Heart left ventricle (tissue), 16 donors: ENCODE measurements at places on chromosomes 13 and 19.

DNA sequence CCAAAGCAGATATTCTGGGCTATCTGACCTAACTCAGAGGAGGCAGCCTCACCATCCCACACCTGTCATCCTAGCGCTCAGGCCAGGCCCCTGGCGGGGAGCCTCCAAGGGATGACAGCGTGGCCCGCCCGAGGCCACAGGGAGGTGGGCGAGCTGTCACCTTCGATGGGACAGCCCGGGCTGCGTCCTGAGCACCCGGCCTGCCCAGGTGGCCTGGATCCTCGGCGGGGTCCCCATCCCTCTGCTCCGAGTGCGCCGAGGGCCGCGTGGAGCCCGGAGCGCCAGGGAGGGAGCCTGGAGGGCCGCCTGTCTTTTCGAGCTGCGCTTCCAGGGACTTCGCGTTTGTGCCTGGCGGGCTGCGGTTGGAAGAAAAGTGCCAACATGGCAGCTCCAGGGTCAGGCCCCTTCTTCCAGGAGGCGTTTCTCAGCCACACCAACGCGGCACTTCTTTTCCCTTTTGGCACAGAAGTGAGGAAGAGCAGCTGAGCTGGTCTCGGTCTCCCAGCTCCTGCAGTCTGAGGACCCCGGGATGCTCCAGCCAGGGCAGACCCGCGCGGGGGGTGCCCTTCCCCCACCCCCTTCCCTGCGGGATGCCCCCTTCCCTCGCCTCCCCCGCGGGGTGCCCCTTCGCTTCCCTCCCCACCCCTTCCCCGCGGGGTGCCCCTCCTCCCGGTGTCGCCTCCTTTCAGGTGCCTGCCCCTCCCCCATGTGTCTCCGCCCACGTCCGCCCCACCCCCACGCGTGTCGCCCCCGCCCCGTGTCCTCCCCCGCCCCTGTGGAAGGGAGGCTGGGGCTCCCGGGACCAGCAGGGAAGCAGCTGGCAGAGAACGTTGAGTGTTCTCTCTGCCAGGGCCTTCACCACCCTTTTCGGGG lies 42.3 kb downstream of the GJA3 start:
- peak; percentile 82 for DNase-seq

- DNase-seq: peak; percentile 41
These were observed 65.6 kb downstream of the MCF2L start for GRCh38 chr13:113034451-113035212.

GRCh38 chr13:45295536-45295935 lies 45.4 kb downstream of the TPT1 start:
- DNase-seq: no peak

GRCh38 chr19:2867025-2867991 lies at the start of gene ZNF556:
Gene ZNF556 (plus strand): TSS chr19:2867335. CDS start chr19:2867422, 87 bp downstream.
- no peak for DNase-seq

DNA sequence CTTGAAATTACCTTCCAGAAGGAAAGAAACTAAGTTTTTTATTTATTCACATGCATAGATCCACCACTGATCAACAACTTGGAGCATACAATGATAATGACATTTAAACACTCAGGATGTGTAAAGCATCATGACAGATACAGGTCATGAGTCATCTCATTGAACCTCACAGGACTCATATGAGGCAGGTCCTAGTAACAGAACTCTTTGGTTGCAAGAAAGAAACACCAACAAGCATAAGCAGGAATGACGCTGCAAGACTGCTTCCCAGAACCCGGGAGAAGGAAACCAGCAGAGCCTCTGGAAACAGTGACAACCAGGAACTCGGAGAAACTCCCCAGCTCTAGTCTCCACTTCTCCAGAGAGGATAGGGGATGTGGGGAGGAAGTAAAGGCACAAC lies 60.8 kb upstream of the IPO5 start:
- no peak for DNase-seq

- no peak for DNase-seq
These were observed 233.8 kb upstream of the EDNRB start for GRCh38 chr13:78152415-78152814.

- peak; percentile 76 for DNase-seq
These were observed 2.6 kb upstream of the MCEMP1 start for GRCh38 chr19:7674010-7675005.

- DNase-seq: no peak
These were observed 2.1 kb upstream of the SIGLEC8 start for GRCh38 chr19:51460164-51460992.

GRCh38 chr13:93903909-93904308 lies 575.6 kb downstream of the DCT start:
- DNase-seq: no peak

DNA sequence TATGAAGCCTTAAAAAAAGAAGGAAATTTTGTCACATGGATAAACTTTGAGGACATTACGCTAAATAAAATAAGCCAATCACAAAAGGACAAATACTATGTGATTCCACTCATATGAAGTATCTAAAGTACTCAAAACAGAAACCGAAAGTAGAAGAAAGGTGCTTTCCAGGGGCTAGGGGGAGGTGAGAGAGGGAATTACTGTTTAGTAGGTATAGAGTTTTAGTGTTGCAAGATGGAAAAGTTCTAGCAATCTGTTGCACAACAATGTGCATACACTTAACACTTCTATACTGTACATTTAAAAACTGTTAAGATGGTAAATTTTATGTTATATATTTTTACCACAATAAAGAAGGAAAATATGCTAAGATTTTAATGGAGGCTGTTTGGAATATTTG lies 83.0 kb downstream of the POLR1D start:
- no peak for DNase-seq

DNA sequence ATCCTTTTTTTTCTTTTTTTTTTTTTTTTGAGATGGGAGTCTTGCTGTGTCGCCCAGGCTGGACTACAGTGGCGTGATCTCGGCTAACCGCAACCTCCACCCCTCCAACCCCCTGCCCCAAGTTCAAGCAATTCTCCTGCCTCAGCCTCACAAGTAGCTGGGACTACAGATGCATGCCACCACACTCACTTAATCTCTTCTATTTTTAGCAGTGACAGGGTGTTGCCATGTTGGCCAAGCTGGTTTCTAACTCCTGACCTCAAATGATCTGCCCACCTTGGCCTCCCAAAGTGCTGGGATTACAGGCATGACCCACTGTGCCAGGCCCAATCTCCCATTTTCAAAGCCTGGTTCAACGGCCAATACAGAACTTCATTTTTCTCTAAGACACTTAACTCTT lies 9.1 kb downstream of the FOXO1 start:
- DNase-seq: no peak

DNA sequence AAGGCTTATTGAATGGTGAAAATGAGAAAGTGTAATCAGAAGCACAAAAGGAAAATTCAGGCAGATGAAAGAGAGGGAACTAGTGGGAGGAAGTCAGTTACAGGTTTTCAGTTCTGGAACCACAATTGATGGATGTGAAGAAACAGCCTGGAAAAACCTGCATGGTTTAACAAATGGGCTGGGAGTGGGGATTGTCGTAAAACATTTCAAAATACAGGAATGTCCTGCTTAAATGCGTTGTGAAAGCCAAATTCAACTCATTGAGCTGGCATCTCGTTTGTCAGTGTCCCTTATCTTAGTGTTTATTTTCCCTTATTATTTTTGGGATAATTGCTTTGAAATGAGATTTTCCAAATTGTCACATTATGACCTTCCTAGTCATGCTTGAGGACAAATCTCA lies 106.5 kb upstream of the RFC3 start:
- no peak for DNase-seq

- no peak for DNase-seq
These were observed 68.2 kb downstream of the ARHGAP35 start for GRCh38 chr19:46928951-46929350.

- no peak for DNase-seq
These were observed 630 bp downstream of the NUCB1 start for GRCh38 chr19:48900477-48901406.

GRCh38 chr13:20136781-20137703 lies 23.8 kb downstream of the GJA3 start:
- no peak for DNase-seq

GRCh38 chr13:30807392-30807791 lies 72.0 kb downstream of the ALOX5AP start:
- DNase-seq: no peak

- no peak for DNase-seq
These were observed 190.2 kb downstream of the TEX29 start for GRCh38 chr13:111510502-111511218.

GRCh38 chr13:71902676-71903075 lies 35.7 kb upstream of the DACH1 start:
- DNase-seq: no peak

DNA sequence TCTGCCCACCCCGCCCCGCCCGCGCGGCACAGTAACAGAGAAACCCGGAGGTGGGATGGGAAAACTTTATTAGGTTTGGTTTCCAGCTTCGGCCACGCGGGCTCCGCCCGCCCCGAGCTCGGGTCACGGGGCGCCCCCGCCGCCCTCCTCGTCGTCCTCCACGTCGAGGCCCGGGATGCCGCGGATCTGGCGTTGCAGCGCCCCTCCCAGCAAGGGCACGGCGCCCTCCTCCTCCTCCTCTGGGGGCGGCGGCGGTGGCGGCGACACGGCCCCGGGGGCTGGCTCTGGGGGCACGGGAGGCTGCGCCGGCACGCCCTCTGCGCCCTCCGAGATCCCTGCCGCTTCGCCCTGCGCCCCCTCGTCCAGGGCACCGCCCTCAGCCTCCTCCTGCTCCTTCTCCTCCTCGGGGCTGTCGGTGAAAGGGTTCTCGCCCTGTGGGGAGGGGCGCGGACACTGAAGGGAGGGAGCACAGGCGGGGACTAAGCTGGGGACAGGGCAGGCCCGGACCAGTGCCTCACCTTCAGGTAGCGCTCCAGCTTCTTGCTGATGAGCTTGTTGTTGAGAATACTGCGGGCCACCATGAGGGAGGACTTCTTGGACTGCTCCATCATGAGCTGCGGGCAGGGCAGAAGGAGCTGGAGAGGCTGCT lies 536 bp upstream of the AKAP8 start:
- peak; percentile 57 for DNase-seq

- DNase-seq: no peak
These were observed 543.6 kb upstream of the GPC6 start for GRCh38 chr13:92682832-92683517.

- DNase-seq: no peak
These were observed 1.3 kb downstream of the RGS9BP start for GRCh38 chr19:32676895-32677359.
